ENCODE measurements at places on chromosomes 16 and 17.

- no peak for DNase-seq
Measured at GRCh38 chr17:38317081-38317480, 20.1 kb downstream of the MRPL45 start.

DNA sequence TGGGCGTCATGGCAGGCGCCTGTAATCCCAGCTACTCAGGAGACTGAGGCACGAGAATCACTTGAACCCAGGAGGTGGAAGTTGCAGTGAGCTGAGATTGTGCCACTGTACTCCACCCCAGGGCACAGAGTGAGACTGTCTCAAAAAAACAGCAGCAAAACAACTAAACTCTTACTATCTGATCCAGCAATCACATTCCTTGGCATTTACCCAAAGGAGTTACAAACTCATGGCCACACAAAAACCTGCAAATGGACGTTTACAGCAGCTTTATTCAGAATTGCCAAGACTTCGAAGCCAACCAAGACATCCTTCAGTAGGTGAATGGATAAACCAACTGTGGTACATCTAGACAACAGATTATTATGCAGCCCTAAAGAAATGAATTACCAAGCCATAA lies 4.0 kb downstream of the SIAH1 start:
- DNase-seq, result no peak

DNA sequence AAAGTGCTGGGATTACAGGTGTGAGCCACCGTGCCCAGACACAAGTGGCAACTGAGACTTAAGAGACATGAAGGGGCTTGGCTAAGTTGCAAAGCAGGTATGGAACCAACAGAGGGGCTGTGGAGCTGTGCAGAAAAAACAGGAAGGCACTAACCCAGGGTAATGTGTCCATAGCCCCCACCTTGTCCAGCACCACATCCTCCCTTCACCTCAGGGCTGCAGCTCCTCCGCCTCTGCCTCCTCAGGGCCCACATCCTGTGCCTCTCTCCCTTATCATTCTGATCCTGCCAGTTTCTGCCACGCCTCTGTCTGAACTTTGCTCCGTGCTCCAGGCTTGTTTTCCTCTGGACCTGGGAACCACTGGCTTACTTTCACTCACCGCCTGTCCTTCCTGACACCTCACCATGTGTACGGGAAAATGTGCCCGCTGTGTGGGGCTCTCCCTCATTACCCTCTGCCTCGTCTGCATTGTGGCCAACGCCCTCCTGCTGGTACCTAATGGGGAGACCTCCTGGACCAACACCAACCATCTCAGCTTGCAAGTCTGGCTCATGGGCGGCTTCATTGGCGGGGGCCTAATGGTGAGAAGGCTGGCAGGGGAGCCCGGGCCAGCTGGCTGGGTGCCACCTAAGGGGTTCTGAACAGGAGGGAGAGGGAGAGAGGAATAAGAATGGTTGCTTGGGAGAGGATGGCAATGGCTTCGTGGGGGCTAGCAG lies at the start of gene TM4SF5:
TM4SF5 (plus strand) TSS at position 368 of the 716 bp plus-strand sequence; CDS start at position 405, 37 bp downstream.
- DNase-seq, result no peak

- DNase-seq, result no peak
Measured at GRCh38 chr17:42985225-42985624, 4.9 kb downstream of the RUNDC1 start.

GRCh38 chr16:46808997-46809396 lies 22.0 kb downstream of the C16orf87 start:
- DNase-seq, result no peak

DNA sequence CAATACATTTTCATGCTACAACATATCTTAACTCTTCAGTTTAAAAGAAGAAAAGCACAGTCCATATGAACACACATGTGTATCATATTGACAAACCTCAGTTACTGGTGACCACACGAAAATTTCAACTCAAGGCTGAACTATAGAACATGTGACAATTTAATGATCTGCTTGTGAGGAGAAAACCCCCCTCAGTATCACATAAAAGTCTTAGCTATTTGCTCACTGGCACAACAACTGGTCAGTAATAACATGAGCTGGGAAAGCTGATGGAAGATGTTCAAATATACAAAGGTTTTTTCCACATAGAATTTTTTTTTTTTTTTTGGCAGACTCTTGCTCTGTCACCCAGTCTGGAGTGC lies 19.5 kb downstream of the ZNF652 start:
- peak; percentile 33 for DNase-seq

Measured in right lung (tissue), 10 donors.